ENCODE measurements at places on chromosomes 5 and 9.

DNA sequence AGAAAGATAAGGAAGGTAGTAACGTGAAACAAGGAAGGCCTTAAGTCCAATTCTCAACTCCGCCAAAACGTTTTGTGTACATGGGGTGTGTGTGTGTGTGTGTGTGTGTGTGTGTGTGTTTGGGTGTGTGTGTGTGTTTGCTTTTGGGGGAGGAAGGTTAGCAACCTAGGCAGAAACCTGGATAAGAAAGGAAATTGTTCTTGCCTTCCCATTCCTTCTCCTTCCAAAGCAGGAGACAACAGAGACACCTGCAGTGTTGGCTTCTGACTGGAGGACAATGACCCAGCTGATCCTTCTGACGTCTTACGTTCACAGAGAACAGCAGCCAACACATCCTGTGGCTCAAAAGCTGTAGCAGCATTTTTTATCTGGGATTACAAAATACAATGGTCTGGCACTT lies 4.1 kb upstream of the CCNG1 start:
- no peak for DNase-seq
- no peak overlapping the region for H3K27ac ChIP-seq
- no peaks in the 10 kb centered on the region for H3K4me1 ChIP-seq
- no peaks in the 10 kb centered on the region for H3K27me3 ChIP-seq

GRCh38 chr5:64453405-64453804 lies 52.4 kb upstream of the RGS7BP start:
- H3K4me3 ChIP-seq: no peak overlapping the region

GRCh38 chr5:43386960-43387362 lies 25.2 kb downstream of the CCL28 start:
- H3K4me1 ChIP-seq: no peaks in the 10 kb centered on the region
- H3K36me3 ChIP-seq: no peaks in the 10 kb centered on the region
- no peak overlapping the region for H3K27ac ChIP-seq
- DNase-seq: no peak
- no peaks in the 10 kb centered on the region for H3K27me3 ChIP-seq

DNA sequence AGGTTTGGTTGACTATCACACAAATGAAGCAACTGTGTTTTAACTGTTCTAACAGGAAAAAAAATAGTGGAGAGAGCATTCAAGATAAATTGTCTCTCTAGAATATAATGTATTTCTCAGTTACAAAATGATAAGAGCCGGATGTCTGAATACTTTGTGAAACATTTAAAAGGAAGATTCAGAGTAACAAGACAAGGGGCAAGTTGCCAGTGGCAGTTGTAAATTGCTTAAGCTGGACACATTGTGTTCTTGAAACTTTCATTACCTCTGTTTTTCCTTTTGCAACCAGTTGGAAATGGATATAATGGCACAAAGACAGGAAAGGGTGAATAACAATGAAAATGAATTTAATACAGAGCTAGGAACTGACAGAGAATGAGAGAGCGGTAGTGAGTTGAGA lies 15.2 kb upstream of the TBCA start:
- H3K4me1 ChIP-seq: no peaks in the 10 kb centered on the region
- DNase-seq: no peak
- H3K27ac ChIP-seq: no peak overlapping the region
- H3K27me3 ChIP-seq: no peaks in the 10 kb centered on the region
- no peak overlapping the region for H3K4me3 ChIP-seq
- H3K36me3 ChIP-seq: no peaks in the 10 kb centered on the region

DNA sequence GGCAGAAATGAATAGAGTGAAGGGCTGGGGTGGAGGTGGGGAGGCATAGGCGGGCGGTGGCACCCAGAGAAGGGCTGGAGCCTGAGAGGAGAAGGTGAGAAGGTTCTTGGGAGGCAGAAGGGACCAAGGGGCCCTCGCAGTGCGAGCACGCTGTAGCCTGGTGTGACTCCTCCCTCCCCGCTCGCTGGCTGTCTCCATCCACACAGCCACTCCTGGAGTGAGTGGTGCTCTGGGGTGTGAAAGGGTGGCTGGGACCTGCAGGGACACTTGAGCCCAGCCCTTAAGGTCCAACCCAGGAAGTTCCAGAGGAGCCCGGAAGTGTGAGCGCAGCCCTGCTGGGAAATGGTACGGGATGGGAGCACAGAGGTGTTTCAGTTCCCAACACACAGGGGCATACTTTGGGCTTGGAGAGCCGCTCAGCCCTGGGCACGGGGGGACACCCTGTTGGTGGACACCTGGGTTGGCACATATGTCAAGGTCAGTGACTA lies 9.3 kb upstream of the SCGB3A1 start:
- H3K27ac ChIP-seq: no peak overlapping the region
- H3K4me3 ChIP-seq: no peak overlapping the region
- H3K4me1 ChIP-seq: no peaks in the 10 kb centered on the region
- DNase-seq: no peak

GRCh38 chr9:14731294-14731981 lies 8.9 kb upstream of the CER1 start:
- H3K4me3 ChIP-seq: no peak overlapping the region
- H3K4me1 ChIP-seq: no peaks in the 10 kb centered on the region
- DNase-seq: no peak
- H3K36me3 ChIP-seq: no peaks in the 10 kb centered on the region
- H3K27ac ChIP-seq: no peak overlapping the region

GRCh38 chr5:130018641-130019040 lies 114.4 kb downstream of the CHSY3 start:
- no peak overlapping the region for H3K27ac ChIP-seq
- DNase-seq: no peak
- no peak overlapping the region for H3K4me3 ChIP-seq
- H3K27me3 ChIP-seq: no peaks in the 10 kb centered on the region
- H3K4me1 ChIP-seq: no peaks in the 10 kb centered on the region
- H3K36me3 ChIP-seq: no peaks in the 10 kb centered on the region
